ENCODE measurements at places on chromosomes 5 and 9.

- DNase-seq, result peak; percentile 38
These were observed at the start of gene MIER3 for GRCh38 chr5:56951946-56952691. Gene MIER3 (minus strand): TSS chr5:56952123. CDS start chr5:56952102, 21 bp downstream.

DNA sequence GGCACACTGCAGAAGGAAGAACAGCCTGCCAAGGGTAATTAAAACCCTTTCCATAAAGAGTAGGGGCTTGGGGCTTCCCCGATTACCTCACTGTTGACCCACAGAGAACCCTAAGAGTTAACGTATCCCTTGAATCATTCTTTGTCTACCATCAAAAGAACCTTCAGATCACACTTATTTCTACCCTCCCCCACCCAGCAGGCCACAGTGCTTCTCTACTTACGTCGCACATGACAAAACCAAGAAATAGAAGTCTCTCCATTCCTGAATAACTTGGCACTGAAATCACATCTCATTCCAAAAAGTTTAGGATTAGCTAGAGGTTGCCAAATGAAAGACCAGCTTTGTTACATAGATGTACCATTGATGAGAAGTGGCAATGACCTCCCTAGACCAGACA lies 268.7 kb upstream of the GAS1 start:
- no peak for DNase-seq

- DNase-seq, result no peak
These were observed 54.9 kb downstream of the USP20 start for GRCh38 chr9:129889941-129890717.

DNA sequence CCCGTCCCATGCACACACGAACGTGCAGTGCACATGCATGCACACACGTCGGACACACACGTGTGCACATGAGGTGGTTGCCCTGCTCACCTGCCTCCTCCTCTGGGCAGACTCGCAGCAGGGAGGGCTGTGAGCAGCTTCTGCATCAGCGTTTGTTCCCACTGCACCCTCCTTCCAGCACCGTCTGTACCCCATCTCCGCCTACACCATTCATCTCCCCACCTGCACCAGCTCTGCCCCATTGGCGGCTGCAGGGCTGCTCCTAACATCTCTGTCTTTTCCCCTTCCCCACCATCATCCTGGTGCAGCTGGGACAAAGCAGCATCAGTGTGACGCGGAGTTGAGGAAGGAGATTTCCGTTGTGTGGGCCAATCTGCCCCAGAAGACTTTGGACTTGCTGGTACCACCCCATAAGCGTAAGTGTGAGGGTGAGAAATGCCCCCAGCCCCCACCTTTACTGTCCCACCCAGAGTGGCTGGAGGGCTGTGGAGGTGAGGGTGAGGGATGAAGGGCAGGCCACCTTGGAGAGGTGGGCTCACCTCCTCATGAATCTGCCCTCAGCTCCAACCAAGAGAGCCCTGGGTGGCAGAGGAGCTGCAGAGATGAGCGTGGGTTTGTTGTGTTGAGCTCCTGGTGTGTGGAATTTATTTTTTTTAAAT lies 234.6 kb downstream of the CACNA1B start:
- DNase-seq, result no peak

- DNase-seq, result no peak
These were observed 13.2 kb downstream of the SPINK1 start for GRCh38 chr5:147818290-147818689.

- DNase-seq, result no peak
These were observed 469.0 kb upstream of the MEF2C start for GRCh38 chr5:89351975-89352374.

DNA sequence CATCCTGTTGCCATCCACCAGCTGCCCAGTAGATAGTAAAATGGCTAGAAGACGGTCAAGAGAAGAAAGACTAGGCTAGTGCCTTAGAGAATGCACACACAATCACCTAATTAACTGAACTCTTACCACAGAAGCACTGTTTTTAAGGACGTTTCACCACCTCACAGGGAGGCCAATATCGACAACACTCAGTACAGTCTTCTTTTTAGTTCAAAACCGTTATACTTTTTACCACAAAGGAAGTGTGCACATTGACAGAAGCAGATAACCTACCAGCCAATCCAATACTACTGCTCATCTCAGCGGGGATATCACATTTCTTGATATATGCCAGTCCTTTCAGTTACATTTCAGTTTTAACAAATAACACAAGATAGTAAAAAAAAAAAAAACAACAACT lies 122.3 kb downstream of the GNAQ start:
- DNase-seq, result no peak

GRCh38 chr9:13322828-13323550 lies 43.5 kb upstream of the MPDZ start:
- DNase-seq, result no peak

DNA sequence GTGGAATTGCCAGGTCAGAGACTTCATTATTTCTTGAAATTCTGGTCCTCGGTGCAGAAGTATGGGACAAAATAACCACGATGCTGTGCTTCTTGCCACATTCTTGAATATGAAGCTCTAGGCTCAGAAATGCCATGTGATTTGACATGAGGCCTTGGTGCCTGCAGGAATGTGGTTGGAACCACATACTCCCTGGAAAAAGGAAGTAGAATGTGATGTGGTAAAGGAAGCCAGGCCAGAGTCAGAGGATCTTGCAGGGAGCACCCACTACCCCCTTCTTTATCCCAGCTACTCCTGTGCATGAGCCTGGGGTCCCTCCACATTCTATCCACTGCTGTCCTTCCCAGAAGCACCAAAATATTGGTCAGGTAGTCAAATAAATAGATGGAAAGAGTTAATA lies 80.9 kb downstream of the FOXD1 start:
- no peak for DNase-seq

DNA sequence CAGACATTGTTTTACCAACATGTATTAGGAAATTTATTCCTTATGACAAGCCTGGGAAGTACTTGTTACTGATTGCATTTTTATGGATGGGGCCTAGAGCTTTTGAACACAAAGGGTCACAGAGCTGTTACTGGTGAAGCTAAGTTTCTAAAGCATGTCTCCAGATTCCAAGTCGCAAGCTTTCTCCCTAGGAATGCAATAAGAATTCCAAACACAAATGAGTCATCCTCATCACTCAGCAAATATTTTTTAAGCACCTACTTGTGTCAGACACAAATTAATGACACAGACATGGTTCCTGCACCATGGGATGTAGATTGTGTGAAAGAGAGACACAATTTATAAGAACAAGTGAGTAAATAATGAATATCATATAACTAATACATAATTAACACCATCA lies 11.0 kb upstream of the SH3RF2 start:
- DNase-seq, result no peak

DNA sequence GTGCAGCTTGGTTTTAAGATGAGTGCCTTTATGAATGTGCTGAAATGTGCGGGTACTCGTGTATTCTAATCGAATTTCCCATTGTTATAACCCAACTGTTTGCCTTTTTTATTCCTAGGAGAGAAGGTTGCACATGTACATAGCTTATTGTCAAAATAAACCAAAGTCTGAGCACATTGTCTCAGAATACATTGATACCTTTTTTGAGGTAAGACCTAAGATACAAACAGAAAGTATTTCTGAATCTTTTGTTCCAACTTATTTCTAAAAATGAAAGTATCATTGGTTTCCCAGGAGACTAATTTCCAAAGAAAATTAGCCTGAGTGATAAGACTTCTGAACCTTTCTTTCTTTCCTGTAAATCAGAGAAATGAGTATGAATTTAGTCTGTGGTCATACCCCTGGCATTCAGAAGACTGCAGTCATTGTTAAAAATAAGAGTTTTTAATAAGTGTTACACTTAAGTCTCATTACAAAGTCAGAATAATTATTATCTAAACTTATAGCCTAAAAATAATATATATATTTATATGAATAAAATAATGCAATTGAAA lies 102.4 kb upstream of the OTULINL start:
- DNase-seq, result no peak

DNA sequence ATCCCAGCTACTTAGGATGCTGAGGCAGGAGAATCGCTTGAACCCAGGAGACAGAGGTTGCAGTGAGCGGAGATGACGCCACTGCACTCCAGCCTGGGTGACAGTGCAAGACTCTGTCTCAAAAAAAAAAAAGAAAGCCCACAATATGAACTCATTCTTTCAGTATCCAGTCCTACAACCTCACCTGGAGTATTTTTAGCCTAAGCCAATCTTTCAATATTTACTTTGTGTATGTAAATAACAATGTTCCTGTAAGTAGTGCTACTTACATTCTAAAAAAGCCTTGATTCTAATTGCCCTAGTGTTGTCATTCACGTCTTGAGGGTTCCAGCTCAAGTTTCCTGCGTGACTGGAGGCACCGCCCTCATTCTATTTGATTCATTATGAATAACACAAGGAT lies 62.0 kb downstream of the BHMT start:
- DNase-seq, result no peak

- no peak for DNase-seq
These were observed 9.1 kb downstream of the NIPAL4 start for GRCh38 chr5:157469073-157469472.

DNA sequence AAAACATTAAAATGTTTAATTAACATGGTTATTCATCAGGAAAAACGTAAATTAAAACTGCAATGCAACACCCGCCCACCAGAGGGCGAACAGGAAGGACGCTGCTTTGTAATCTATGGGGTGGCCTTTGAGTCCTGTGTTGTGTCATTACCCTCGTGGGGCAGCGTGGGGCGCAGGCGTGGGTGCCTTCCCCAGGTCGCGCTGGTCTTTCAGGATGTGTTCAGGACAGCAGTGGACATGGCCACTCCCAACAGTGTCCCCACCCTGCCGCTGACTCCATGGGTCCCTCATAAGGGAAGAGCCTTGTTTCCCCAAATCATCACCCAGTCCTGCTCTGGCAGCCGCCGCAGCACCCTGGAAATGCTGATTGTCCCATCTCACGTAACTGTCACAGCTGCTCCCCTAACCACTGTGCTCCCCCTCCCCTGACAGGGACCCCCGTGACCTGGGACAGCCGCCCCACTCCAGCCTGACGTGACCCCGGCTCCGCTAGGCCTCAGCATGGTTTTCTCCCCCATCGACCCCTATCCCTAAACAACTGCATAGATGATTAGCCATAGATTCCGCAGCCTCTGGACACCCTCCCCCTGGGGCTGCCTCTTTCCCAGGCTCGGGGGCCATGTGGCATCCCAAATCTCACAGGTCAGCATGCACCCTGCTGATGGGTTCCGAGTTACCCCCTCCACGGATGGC lies 36.4 kb downstream of the GLT6D1 start:
- DNase-seq, result no peak

- DNase-seq, result no peak
These were observed 118.7 kb downstream of the EDIL3 start for GRCh38 chr5:84265739-84266550.

- no peak for DNase-seq
These were observed 53.0 kb upstream of the BOD1 start for GRCh38 chr5:173669483-173669882.

DNA sequence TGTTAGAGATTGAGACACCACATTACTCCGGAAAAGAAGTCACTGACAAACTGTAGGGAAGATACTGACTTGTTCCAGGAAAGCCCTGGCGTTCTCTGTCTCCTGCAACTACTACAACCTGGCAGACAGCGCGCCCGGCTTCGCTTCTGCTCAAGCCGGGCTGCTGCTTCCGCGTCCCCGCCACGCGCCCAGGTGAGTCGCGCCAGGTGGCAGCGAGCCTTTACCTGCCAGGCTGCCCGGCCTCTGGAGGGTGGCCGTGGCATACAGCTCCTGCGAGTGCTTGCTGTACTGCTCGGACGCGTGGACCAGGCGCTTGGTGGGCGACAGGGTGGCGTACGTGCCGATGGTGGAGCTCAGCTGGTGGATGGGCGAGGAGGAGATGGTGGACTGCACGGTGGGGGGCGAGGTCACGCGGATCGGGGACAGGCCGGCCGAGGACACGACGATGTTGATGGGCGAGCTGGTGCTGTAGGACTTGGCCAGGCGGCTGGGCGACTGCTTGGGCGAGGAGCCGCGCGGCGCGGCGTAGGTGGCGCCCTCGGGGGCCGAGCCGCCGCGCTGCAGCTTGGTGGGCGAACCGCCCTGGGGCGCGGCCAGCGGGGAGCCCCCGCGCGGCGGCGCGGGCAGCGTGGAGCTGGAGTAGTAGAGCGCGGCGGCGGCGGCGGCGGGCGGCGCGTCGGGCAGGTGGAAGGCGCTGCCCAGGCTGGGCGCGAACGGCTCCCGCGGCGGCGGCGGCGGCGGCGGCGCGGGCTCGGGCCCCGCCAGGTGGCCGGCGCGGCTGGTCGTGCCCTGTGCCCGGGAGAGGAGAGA lies 519.6 kb downstream of the CTNND2 start:
- no peak for DNase-seq

- no peak for DNase-seq
These were observed 127.1 kb downstream of the PIP5K1B start for GRCh38 chr9:68832101-68832500.

DNA sequence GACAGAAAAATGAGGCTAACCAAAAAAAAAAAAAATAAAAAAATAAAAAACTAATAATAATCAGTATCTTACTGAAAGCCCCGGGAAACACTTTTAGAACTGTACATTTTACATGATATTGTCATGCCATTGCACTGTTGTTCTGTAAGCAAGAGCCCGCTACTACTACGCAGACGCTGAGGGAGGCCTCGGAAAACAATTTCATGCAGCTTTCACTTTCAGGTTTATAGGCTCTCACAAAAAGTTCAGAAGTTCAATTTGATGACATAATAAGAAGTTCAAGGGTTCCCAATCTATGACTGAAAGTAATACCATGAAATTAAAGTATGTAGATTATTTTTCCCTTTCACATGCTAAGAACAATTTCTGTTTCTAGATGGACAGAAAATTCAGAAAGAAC lies 318.3 kb upstream of the ITGA1 start:
- peak; percentile 0 for DNase-seq

DNA sequence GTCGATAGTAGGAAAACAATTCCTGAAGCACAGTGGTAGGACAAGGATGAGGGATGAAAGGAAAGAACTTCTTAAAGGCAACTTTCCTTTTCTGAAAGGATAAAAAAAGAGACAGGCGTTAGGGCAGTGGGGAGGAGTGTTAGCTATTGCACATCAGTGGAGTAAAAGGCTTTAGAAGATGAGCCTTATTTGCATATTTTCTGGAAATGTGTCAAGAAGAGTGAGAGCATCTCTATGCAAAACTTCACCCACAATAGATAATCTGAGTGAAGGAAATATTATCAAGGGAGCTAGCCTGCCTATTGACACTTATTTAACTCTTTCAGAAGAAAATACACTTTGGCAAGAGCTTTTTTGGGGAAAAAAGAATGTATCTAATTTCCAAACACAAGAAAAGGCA lies 151.6 kb downstream of the MACIR start:
- DNase-seq, result no peak

- no peak for DNase-seq
These were observed 227.4 kb downstream of the NR3C1 start for GRCh38 chr5:143176048-143176447.

DNA sequence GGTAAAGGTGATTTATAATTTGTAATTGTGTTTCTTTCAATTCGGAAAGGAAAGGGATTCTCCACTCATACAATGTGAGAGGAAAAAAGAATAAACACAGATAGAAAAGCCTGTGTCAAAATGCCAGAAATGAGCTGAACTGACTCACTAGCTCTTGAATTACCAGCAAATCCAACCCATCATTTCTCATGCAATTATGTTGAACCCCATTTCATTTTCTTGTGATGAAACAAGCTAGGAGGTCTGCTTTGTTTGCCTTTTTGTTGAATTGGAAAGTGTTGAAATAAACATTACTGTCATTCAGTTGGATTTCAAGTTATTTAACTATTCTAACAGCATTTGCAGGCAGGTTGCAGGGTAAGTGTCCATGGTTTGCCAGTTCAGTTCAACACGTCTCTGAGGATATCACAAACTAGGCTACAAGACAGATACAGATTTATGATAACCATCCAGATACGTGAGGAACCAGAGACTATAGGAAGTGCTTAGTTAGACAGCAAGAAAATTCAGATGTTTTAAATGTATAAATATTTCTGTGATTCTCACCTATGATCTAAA lies 547.2 kb downstream of the MAT2B start:
- no peak for DNase-seq

- no peak for DNase-seq
These were observed 451.1 kb downstream of the TUSC1 start for GRCh38 chr9:25226901-25227686.
